NK-92 treated with Interleukin-12 subunit alpha and Interleukin-12 subunit beta, amount 100 ng/mL, for 24 hours (cell line): ENCODE measurements at places on chromosomes 7 and 10.

DNA sequence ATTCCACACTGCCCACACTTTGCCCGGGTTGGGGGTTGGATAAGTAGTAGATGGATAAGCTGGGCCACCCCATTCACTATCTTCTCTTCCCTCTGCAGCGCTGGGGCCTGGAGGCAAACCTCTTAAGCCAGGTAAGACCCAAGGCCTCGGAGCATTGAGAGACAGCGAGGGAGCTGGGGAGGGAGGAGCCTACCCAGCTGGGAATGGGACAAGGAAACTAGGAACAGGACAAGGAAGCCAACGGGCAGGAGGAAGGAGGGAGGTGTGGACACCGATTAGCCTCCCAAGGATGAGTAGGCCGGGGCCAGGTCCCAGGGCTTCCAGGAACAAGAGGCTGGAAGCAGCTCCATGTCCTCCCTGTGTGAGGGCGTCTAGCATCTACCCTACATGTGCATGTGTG lies 9.6 kb downstream of the ELN start:
- no peak for DNase-seq

GRCh38 chr10:83592337-83592935 lies 546.9 kb upstream of the GHITM start:
- no peak for DNase-seq

GRCh38 chr7:75688200-75689136 lies 50.3 kb downstream of the HIP1 start:
- DNase-seq, result no peak

DNA sequence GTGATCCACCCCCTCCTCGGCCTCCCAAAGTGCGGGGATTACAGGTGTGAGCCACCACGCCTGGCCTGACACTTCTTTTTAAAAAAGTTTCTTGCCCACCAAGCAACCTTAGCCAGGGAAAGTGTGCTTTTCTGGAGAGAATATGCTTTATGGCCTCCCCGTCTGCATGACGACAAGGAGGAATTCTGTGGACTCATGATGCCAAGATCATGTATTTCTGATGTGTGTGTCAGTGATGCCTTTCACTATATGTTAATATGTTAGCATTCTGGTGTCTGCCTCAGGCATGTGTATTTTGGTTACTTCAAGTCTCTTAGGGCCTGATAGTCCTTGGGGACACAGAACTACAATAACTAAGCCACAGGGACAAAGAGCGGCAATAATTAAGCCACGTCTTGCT lies 2.1 kb downstream of the PDSS1 start:
- no peak for DNase-seq

GRCh38 chr7:128385988-128386925 lies 23.5 kb downstream of the IMPDH1 start:
- DNase-seq, result no peak

DNA sequence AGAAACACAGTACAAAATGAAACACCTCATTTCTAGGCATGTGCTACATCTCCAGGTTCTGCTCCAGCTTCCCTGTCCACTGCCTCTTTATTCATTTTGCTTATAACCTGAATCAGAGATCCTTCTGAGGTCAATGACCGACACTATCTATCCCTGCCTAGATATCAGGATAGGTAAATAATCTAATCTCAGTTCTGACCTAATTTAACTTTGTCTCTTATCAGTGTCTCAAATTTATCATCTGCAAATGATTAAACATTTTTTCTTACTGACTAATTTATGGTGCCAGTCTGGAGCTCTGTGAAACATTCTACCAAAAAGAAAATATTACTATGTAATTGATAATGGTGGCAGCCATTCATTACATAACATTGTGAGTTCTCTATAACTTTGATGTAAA lies 61.1 kb downstream of the SGCE start:
- DNase-seq, result no peak

GRCh38 chr7:101538596-101539459 lies 90.3 kb downstream of the MYL10 start:
- DNase-seq, result peak; percentile 57

DNA sequence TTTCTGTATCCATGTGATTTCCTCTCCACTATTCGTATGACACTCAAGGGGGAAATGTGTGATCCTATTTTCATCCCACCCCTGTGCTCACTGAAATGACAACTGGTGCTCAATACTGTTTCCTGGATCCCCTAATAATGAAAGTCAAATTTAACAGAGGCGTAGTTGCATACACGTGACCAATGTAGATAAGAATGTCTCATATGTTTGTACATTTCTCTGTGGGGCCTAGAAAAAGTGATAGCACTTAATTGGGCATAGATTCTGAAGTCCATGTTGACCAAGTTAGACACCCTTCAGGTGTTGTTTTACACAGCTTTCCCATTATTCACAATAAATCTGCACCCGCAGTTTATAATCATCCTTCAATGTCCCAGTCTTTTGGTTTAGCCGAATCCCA lies 59.1 kb downstream of the JAZF1 start:
- DNase-seq, result no peak

DNA sequence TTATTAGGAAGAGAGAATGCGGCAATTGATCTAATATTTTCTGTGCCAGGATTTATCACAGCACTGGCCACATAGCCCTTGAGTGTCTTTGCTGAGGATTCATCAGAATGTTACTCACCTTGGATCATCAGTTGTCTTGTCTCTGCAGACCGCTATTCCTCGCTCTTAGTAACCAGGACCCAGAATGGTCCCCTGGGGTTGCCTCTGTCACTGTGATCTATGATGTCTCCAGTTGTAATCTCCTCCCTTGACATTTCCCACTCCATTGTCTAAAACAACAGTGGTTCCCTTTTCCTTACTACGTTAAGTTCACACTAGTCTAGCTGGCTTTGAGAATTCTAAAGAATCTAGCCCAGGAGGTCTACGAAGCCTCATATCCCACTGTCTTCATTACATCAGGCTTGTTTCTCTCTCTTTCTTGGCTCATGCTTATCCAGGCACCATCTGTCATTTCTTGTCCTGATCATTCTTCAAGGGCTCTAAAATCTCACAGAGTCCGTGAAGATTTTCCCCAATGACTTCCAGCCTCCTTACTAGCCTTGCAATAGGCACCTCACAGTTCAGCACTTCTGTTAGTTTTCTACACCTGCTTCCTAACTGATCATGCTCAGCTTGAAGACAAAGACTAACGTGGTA lies 125.8 kb downstream of the CUBN start:
- DNase-seq, result no peak

GRCh38 chr10:4242561-4243035 lies 457.6 kb upstream of the KLF6 start:
- DNase-seq, result no peak

GRCh38 chr7:142797391-142798377 lies 26.9 kb downstream of the PRSS2 start:
- DNase-seq, result peak; percentile 60

GRCh38 chr10:69321865-69322264 lies 43.6 kb downstream of the HK1 start:
- DNase-seq, result no peak

DNA sequence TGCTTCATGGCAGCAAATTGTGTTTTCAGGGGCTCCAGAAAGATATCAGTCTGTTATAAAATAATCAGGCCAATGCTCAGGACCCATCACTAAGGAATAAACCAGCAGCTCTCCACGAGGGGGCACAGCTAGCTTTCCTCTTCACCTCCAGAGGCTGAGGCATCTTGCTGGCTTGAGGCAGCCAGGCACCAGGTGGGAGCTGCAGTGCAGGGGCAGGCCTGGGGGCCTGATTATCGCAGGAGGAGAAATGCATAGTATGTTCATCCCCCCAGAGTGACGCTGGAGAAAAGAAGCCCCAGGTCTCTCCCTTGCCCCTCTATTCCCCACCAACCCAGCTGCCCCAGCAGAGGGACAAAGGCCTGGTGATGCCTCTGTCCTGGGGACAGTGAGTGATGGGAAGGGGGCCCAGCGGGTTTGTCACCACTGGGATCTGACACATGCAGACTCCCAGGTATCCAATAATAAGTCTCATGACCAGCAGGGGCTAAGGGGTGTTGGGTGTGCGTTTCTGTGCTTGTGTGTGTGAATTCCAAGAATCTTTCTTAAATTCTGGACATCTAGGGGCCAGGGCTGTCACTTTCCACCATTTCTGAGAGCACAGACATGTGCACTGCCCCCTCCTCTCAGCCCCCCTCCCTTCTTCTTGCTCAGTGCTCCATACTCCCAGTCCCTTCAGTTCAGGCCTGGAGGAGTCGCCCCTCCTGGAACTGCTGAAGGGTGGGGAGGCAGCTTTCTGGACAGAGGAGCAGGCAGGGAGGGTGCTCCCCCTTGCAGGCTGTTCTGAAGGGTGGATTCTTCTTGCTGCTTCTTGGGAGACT lies 128.1 kb upstream of the FAM20C start:
- DNase-seq, result peak; percentile 14

DNA sequence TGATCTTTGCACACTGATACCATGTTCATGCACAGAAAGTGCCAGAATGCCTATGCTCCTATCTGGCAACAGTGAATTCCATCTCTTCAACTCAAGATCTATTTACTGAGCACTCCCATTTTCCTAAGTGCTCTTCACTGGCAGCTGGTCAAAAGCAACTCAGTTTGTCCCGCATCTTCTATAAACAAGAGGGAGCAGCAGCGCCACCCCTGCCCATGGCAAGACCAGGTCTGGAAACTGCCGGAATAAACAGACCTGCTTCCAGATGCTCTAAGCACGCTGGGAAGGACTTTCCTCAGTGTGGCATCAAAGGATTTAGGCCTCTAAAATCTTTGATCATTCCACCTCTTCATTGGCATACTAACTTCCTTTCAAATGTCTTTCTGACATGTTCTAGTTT lies 104.4 kb upstream of the MACROH2A2 start:
- DNase-seq, result no peak

DNA sequence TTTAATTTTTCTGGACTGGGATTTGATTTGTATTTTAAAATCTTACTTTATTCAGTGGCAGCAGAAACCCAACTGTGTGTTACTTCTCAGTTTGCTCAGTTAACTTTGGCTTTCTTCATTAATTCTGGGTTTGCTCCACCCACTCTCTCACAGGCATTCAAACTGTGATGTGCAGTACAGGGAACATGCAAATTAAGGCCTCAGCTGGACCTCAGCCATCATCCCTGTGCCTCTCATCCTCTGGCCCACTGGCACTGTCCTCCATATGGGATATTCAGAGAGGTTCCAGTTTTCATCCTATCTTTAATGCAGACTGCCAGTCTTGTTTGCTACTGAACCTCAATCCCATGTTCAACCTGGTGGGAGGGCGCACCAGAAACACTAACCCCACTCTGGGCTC lies 743.4 kb upstream of the IGFBP3 start:
- DNase-seq, result no peak

- no peak for DNase-seq
These were observed 7.6 kb downstream of the ZNF316 start for GRCh38 chr7:6644728-6645127.

DNA sequence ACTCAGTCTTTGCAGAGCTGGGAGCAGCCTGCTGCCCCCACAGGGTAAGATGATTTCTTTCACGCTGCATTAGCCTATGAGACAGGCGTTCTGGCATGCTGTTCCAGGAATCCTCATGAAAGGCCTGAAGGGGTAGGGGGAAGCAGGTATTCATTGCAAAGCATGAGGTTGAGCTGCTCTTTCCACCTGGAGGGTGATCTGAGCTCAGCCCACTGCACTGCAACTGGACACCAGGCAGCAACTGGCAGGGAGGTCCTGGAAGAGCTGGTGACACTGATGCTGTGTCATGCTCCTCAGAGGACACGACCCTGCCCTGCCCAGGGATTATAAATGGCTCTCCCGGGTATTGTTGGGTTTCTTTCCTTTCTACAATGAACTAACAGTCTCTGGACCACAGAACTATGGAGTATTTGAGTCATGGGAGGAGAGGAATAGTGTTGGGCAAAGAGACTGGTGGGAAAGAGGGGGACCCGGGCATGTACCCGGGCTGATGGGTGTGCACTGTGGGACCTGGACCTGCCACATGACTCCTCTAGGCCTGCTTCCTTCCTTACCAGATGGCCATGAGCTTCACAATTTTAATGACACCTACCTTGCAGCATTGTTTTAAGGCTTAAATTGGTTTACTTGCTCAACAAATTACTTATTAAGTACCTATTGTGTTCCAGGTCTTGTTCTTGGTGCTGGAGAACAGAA lies 24.3 kb downstream of the SLC25A28 start:
- no peak for DNase-seq

GRCh38 chr7:71772779-71773178 lies 639.4 kb downstream of the CALN1 start:
- no peak for DNase-seq

GRCh38 chr7:30531286-30531685 lies 26.7 kb upstream of the GGCT start:
- DNase-seq, result no peak

GRCh38 chr7:97499204-97499603 lies 232.7 kb upstream of the TAC1 start:
- DNase-seq, result no peak

- no peak for DNase-seq
These were observed 70.2 kb upstream of the PDSS1 start for GRCh38 chr10:26627324-26627723.

- no peak for DNase-seq
These were observed 622.4 kb downstream of the NRG3 start for GRCh38 chr10:82497439-82497838.

GRCh38 chr10:22429146-22429545 lies 83.8 kb downstream of the SPAG6 start:
- DNase-seq, result no peak

GRCh38 chr7:66558660-66559465 lies 69.8 kb upstream of the KCTD7 start:
- no peak for DNase-seq

GRCh38 chr10:71649631-71650030 lies 69.9 kb downstream of the C10orf105 start:
- no peak for DNase-seq

DNA sequence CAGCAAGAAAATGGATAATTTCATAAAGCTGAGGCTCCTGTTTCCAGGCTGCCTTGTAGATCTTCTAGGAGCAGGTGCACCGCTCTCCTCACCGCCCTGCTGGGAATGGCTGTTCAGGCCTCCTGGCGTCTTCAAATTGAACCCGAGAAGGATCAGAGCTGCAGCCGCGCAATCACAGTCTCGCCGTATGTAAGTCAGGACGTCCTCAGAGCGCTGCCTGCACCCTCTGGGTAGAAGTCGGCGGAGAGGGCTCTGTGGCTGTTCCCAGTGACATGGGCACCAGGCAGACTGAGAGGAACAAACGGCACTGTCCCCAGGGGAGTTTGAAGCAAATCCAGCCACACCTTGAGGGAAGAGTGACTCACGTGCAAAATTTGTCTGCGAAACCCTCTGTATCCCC lies 476.9 kb downstream of the TCERG1L start:
- no peak for DNase-seq

DNA sequence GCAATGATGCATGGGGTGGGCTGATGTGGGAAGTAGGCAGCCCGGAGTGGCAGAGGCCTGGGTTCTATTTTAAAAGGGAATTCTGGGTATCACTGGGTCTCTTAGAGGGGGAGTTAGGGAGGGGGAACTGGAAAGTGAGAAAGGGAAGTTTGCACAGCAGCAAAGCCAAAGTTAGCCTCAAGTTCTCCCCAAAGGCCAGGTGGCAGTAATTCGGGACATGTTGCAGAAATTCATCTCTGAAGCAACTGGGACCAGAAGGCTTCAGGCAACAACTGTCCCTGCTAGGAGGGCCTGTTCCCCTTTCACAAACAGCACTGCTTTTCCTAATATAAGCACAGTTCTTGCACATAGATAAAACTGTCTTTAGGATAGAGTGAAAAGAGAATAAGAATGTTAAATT lies 67.4 kb downstream of the NOD1 start:
- DNase-seq, result no peak

- DNase-seq, result peak; percentile 43
These were observed 62.0 kb upstream of the NAMPT start for GRCh38 chr7:106346678-106347217.

- DNase-seq, result no peak
These were observed 113.0 kb upstream of the ZNF479 start for GRCh38 chr7:57245206-57245605.
